NCI-H226 (cell line): ENCODE measurements at places on chromosomes 1 and 21.

DNA sequence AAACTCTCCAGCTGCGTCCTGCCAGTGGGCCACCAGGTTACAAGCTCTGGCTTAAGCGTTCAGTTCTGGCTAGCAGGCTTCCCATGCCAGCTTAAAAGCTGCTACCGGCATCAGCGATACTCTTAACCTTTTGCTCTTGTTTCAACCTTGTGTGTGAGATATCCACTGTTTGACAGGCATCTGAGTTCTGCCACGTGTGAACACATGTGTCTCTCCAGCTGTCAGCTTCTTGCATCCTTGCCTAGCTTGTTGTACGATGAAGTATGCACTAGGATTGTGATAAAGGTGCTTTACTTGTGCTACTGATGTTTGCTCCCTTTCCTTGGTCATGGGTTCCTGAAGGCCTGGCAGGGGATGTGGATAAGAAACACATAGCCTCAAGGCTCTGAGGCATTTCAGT, 201.6 kb downstream of the PRDM2 start:
- no peak for DNase-seq

DNA sequence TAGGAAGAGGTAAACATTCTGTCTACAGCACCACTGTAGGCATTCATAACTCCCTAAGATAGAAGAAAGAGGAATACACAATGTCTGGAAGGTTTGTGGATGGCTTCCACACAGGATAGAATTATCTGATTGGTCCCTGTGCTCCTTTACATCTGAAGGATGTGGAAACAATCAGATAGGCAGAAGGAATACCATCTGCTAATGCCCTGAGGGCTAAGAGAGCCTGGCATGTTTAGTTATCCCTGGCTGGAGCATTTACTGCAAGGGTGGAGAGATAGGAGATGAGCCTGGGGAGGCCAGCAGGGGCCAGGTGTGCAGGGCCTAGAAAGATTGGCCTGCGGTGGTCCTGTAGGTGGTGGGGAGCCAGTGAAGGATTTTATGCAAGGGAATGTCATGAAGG, 8.6 kb upstream of the ACBD3 start:
- no peak for DNase-seq

GRCh38 chr1:65820983-65821382, 28.3 kb downstream of the PDE4B start:
- peak; percentile 95 for DNase-seq

DNA sequence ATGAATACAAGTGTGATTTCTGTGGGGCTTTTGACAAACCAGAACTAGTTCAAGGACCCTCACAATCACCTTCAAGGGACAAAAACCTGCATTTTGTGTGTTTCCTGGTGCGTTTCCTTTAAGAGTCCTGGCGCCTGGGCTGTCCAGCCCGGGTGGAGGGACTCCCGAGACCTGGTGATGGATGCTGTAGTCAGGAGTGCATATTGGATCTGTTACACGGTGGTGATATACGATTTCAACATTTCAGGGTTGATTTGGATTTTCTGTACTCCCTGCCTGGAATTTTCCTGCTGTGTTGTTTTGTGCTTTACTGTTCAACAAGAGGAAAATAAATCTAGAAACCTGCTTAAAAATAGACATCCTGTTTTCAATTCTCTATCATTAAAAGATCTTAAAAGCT, 162.0 kb downstream of the KIF26B start:
- DNase-seq: no peak

DNA sequence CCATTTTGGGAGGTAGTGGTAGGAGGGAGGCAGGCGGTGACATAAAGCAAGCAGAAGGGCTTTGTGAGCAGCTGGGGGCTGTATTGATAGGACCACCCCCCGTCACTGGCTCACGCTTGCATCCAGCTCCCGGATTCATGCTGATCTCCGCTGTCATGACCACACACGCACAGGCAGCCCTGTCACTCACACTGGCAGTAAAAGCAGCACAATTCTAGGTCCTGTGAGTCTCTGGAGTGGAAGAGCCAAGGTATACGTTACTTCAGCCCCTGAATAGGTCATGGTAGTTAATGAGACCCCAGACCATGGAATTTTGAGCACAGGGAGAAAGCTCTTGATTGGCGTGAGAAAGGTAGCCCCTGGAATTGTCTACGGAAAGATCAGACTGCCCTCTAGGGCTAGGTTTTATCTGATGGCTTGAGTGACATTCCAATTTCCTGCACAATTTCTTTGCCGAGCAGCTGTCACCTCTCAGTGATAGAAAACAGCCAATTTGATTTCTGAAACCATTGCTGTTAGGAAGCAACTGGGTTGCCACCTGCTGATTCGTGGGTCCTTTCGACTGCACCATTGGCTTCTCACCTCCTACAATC, 5.4 kb downstream of the OR2B11 start:
- DNase-seq: no peak

- DNase-seq: no peak
Observed at GRCh38 chr1:81307786-81308185, 492.9 kb upstream of the ADGRL2 start.

DNA sequence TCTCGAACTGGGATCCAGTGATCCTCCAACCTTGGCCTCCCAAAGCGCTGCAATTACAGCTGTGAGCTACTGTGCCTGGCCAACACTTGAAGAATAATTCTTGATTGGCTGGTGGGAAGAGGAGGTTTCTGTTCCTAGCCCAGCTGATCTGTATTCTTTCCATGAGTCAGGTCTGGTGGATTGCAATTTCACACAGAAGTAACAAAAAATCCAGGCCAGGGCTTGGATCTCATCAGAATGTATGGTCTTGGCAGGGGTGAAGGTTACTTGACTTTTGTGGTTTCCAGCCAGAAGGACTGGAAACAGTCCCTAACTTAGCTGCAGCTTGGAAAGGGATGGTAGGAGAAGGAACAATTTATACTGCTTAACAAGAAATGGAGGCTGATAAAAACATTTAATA, 5.1 kb upstream of the HP1BP3 start:
- peak; percentile 38 for DNase-seq

GRCh38 chr1:235325139-235325538, 2.8 kb downstream of the ARID4B start:
- DNase-seq: no peak

DNA sequence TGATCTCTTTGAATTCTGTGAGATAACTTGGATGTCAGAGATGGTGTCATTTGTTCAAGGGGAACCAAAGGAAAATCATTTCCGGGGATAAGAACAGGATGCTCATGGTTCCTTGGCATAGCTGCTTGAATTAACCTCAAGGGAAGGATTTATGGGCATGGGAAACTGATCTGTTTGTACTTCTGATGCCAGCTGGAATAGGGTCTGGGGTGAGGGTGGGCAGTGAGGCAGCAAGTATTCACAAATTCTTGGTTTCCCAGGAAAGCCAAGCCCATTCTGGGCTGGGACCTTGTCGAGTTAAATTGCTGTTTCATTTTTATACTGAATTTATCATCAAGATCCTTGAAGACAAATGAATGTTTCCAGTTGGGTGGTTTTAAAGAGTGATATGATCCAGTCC, 14.1 kb downstream of the INTS3 start:
- DNase-seq: no peak

DNA sequence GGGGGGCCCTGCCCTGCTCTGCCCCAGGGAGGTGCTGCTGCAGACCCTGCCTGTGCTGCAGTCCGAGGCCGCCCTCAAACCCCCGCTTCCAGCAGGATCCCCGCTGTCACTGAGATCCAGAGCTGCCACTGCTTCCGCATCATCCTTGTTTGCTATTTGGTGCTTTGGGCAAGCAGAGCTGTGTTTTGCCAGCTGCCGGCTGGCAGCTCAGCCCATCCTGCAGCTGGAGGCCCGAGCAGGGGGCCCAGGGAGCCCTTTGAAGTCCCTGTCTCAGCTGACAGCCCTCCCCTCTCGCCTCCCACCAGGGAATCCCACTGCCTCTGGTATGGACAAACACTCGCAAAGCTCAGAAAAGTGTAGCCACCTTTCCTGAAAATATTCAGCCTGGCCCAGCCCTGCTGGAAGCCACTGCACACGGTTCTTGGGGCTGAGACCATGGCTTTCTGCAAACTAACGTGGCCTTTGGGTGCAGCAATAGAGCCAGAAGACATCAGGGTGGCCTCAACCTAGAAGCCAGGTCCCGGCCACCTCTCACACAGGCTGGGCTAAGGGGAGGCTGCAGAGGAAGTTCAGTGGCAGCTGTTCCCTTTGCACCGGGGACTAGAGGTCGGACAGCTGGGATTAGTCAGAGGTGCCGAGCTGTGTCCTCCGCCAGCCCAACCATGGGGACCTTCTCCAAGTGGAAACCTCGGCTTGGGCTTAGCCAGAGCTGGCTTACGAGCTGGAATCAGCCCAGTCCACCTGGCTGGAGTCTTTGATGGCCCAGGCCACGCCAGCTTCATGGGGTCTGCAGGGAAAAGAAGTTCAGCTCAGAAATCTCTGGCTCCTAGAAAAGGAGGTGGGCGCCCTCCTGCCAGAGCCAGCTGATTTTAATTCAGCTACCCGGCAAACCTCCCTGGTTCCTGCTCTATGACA, 107.1 kb downstream of the SPSB1 start:
- no peak for DNase-seq
